Neuronal stem cell (in vitro differentiated cells): ENCODE measurements at places on chromosomes 2 and 18.
A peak's percentile ranks its signal among the peaks of the same experiment; 100 is the strongest.

DNA sequence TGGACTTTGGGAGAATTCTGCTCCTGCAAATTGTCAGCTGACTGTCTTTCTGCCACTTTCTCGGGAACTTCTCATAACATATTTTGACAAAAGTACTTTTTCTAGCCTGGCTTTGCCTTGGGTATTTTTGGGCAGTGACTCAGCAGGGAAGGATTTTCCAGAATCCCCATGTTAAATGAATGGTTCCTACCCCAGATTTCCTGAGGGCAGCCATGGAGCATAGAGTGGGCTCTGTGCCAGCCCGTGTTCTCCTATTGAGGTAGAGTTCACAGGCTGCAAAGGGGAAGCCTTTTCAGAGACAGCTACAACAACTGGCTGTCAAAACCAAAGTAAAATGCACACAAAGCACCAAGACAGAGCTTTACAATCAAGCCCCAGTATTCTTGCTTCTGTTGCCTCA, 59.8 kb downstream of the BMP10 start:
- no peak for DNase-seq

DNA sequence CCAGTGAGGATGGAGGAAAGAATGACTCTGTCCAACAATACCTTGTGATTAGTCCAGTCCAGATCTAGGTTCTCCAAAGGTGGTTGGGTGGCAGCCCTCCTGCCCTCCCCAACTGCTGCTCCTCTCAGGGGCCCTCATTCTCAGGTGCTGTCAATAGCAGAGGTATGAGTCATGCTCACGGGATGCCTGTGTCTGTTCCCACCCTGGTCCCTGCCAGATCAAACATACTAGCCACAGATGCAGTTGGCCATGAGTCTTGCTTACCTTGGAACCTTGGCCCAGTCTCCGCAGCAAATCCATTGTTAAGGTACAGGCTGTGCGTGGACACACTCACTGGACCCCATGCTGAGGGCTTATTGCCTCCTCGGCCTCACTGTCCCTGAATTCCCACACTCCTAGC, 24.9 kb upstream of the RPIA start:
- no peak for DNase-seq

DNA sequence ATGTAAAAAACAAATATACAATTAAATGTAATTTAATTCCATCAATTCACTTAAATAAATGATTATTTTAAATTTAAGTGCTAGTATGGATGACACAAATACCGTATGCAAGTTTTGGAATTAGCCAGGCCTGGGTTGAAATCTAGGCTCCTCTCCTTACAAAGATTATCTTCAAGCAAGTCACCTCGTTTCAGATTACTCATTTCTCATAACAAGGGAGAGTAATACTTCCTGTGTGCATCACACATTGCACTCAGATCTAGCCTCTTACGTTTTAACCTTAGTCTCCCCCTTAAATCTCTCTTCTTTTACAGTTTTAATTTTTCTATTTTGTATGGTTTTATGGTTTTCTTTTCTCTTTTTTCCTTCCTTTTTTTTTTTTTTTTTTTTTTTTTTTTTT, 1475.9 kb upstream of the NXPH2 start:
- DNase-seq, result no peak

- DNase-seq, result no peak
Observed at GRCh38 chr2:231187736-231188505, 10.5 kb upstream of the ARMC9 start.

- no peak for DNase-seq
Observed at GRCh38 chr2:98604547-98604946, 3.8 kb downstream of the COA5 start.

GRCh38 chr2:206548383-206548782, 93.9 kb upstream of the FAM237A start:
- DNase-seq, result no peak

DNA sequence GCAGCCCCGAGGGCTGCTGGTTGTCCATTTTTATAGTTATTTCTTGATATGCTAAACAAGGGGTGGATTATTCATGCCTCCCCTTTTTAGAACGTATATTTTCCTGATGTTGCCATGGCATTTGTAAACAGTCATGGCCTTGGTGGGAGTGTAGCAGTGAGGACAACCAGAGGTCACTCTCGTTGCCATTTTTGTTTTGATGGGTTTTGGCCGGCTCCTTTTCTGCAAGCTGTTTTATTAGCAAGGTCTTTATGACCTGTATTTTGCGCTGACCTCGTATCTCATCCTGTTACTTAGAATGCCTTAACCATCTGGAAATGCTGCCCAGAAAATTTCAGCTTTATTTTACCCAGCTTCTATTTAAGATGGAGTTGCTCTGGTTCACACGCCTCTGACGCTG, 825.8 kb upstream of the CDH2 start:
- no peak for DNase-seq

DNA sequence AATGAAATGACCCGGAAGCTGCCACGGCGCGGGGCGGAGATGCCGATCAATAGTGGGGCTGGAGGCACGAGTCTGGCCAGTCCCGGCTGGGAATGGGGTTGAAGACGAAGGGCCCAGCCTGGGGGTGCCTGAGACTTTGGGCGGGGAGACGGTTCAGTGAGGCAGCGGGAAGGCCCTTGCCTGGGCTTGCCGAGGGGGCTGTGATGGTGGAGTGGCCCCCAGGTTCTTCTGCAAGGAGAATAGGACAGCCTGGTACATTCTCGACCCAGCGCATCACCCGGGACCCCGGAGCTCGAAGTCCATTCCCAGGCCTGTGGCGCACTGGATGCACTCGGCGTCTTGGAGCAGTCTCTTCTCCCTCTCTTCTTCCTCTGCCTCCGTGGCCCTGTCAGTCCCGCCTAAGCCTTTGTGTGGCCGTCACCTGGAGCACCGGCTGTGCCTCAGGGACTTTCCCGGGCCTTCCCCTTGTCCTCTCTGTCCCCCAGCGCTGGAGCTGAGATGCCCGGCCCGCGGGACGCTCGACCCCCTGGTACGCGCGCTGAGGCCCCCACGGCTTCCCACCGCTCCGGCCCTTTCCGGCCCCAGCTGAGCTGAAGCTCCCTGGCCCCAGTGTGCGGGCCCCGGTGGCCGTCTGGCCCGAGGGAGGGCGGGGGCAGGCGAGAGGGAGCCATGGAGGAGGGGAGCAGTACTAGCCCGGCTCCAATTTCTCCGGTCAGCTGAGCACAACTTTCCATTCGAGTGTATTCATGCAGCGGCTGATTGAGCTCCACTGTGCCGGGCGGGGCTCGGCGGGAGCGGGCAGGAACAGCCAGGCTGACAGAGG, 8.0 kb downstream of the SIX3 start:
- peak; percentile 94 for DNase-seq

DNA sequence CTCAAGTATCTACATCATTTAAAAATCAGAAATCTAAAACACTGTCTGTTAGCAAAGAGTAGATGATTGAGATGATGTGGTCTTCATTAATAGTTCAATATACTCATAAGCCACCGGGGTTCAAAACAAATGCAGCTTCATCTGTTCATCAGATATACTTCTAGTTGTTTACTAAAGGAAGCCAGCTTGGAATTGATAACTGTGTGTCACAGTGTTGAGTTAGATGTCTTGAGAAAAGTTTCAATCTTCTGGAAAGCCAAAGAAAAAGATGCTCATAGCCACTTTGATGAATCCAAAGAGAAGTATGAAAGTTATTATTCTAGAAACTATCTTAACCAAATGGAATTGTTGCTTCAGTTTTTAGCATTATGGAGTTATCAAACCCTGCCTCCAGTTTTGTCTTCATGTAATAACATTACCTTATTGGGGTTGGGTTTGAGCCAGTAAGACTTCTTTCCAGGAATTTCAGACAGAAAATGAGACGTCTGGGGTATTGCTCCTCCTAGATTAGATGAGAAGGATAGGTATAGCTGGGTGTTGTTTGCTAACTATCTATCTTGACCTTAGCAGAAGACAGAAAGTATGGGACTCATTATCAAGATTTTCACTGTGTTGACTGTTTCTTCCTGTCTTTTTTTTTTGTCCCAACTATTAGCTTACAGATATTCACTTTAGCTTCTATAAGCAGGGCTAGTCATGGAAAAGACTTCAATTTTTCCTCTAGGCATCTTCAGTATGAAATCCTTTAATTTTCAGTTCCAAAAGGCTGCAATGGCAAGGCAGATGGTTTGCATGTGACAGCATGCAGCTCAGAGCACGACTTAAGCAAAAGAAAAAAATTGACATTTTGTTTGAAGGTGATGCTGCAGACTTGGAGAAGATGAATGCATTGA, 66.5 kb downstream of the LNPK start:
- no peak for DNase-seq
